ENCODE measurements at places on chromosomes 13 and 19.
A peak's percentile ranks its signal among the peaks of the same experiment; 100 is the strongest.

DNA sequence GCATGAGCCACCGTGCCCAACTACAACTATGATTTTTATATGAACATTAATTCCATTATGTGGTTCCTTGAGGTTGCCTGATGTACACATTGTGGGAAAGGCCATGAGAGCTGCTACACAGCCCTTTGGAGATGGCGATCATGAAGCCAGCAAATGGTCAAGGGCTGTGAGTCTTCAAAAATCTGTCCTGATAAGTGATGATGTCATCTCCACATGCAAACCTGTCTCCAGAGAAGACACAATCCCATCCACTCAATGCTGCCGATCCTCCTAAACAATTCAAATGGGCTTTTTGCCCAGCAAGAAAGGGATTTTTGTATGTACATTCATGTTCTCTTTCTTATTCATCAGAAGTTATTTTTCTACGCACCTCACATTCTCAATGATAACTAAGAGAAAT is 17.6 kb downstream of the SIGLEC7 start:
- DNase-seq = no peak

DNA sequence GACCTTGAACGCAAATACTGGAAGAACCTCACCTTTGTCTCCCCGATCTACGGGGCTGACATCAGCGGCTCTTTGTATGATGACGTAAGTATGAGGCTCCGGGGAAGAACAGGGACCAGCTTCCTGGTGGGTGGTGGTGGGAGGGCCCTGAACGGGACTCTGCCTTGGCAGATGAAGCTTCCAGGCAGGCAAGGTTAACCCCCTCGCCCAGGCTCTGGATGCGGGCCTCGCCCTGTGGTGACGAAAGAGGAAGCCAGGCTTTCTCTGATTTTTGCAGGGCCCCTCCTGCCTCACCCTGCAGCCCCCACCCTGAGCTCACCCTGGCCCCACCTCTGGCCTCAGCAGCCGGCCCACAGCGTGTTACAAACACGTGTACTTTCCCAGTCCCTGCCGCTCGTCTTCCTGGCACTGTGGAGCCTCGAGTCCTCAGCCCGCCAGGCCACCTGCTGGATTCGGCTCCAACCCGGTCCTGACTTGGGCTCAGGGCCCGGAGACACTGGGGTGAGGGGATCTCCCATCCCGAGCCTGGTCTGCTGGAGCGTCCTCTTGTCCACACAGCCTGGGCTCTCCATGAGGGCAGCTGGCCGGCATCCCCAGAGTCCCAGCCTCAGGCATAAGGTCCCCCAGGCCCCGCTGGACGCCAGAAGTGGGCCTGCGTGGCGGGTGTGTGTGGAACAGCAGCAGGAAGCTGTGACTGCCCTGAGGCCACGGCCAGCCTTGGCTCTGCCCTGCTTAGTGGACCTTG is 72.4 kb downstream of the KDM4B start:
- no peak for DNase-seq

GRCh38 chr19:40567040-40567749 is 9.5 kb upstream of the SHKBP1 start:
- DNase-seq = no peak

DNA sequence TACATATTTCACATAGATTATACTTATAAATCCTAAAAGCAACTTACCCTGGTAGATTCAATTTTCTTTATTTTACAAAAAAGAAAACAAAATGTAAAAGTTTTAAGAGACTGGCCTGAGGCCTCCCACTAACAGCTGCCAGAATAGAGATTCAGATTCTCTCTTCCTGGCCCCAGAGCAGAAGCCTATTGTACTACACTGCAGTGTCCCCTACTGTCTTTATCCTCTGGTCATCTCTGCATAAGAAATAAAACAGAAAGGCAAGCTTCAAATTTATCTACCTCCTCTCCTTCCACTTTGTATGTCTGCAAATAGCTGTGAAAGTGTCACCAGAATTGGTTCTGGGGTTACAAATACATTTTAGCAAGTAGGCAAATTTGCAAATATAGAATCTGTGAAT is 1004.1 kb upstream of the PCDH9 start:
- DNase-seq = peak; percentile 12

- peak; percentile 7 for DNase-seq
Observed at GRCh38 chr13:35208587-35208986, 266.5 kb downstream of the NBEA start.

DNA sequence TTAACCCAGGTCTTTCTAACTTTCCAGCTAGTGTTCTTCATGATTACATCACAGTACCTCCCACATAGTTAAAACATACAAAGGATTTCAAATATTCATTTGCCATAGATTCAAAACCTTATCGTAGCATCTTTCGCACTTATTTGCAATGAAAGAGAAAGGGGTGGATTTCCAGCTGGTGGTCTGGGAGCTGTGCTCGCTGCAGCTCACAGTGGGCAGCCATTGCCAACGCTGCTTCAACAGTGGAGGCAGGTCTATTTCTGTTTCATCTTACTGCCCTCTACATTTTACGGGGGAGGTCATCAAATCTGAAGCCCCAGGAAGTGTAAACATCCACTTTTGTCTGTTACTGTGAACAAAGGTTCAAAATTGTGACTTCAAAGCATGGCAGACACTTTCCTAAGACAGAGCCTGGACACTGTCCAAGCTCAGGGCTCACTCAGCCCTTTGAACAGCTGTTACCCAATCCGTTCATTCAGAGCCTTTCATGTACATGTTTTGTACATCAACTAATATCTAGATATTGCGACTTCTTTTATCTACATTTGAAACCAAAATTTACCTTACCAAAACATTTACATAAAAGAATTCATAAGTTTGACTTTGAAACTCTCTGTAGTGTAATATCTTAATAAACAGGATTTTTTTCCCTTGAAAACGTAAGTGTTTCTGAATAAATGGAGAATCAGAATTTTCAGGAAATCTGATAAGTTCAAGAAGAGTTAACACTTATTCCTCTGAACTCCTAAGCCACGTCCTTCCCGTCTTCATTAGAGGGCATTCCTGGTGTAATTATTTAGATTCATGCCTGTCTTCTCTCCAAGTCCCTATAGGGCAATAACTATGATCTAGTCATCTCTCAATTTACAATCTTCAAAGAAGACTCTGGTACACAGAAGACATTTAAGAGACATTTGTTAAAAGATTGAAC is 25.1 kb downstream of the STARD13 start:
- DNase-seq = no peak

GRCh38 chr19:51541458-51542357 is 10.2 kb upstream of the SIGLEC6 start:
- no peak for DNase-seq
